ENCODE measurements at places on chromosomes 1 and 21. TPM values are rescaled to one million over a fixed set of nuclear protein-coding genes. Genes with fewer than 3 reads are reported as not detected.
A peak's percentile ranks its signal among the peaks of the same experiment; 100 is the strongest.

- no peak overlapping the region for H3K4me3 ChIP-seq
- H3K4me1 ChIP-seq = peaks cover 5% of the 10 kb centered on the region
- H3K36me3 ChIP-seq = no peaks in the 10 kb centered on the region
Observed at GRCh38 chr1:33231166-33231565, 25.1 kb upstream of the ZNF362 start.

- no peak overlapping the region for H3K27ac ChIP-seq
- no peaks in the 10 kb centered on the region for H3K27me3 ChIP-seq
Observed at GRCh38 chr1:232600424-232601258, 29.3 kb downstream of the SIPA1L2 start.

GRCh38 chr1:242467556-242468145 lies 56.8 kb downstream of the PLD5 start:
- H3K36me3 ChIP-seq = no peaks in the 10 kb centered on the region
- peak; percentile 70 for DNase-seq
- H3K27me3 ChIP-seq = no peaks in the 10 kb centered on the region

Gene NLRP3
- total RNA-seq = 0.36 TPM

GRCh38 chr1:51281807-51282206 lies 45.7 kb downstream of the RNF11 start:
- peaks cover 9% of the 10 kb centered on the region for H3K4me1 ChIP-seq
- no peak overlapping the region for H3K27ac ChIP-seq
- H3K4me3 ChIP-seq = no peak overlapping the region
- no peaks in the 10 kb centered on the region for H3K27me3 ChIP-seq

DNA sequence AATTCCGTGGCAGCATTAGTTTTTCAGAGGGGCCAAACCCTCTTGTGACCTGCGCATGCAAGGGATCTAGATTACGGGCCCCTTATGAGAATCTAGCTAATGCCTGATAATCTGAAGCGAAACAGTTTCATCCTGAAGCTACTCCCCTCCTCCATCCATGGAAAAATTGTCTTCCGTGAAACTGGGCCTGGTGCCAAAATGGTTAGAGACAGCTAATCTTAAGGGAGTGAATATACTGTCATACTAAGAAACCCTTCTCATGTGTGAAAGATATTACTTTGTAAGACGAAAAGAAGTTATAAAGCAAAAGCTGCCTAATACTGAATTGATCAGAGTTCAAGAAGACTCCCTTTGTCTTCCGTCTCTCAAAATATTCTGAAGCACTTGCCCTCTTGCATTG lies 166.3 kb downstream of the DUSP10 start:
- no peak overlapping the region for H3K27ac ChIP-seq
- no peak for DNase-seq
- H3K27me3 ChIP-seq = no peaks in the 10 kb centered on the region
- H3K36me3 ChIP-seq = no peaks in the 10 kb centered on the region
- no peaks in the 10 kb centered on the region for H3K4me1 ChIP-seq

DNA sequence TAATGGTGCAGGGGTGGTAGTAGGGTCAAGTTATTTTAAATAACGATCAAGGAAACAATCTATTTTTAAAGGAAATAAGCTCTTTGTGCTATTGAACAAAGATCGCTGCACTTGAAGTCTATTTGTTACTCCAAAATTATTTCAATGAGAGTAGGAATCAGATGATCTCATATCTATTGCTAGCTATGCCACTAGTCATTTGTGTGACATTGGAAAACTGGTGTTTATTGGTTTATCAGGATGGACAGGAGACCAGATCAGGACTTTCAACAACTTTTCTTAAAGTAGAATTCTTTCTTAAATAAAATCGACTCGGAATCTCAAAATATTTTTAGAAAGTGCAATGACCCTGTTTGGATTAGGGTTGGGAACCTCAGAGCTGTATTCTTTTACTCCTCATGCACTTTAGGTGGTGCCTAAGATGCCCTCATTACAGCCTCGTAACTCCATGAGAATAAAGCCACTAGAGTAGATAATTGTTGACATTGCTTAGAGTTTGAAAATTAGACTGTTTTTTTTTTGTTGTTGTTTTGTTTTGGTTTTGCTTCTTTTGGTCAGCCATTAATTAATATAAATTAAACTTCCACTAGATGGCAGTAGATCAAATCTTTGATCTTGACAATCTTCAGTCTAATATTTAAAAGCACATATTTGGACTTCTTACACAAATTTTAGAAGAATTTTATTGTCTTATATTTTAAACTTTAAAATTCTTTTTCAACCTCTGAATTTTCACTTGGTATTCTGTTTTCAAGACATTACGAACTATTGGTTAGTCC lies 352.4 kb downstream of the USP25 start:
- peaks cover 47% of the 10 kb centered on the region for H3K4me1 ChIP-seq
- H3K27ac ChIP-seq = peak overlapping the region; percentile 41
- no peaks in the 10 kb centered on the region for H3K36me3 ChIP-seq
- H3K27me3 ChIP-seq = no peaks in the 10 kb centered on the region
- no peak for DNase-seq
- peak overlapping the region; percentile 15 for H3K4me3 ChIP-seq

GRCh38 chr1:165815725-165816124 lies 11.7 kb upstream of the UCK2 start:
- peak; percentile 82 for DNase-seq
- no peaks in the 10 kb centered on the region for H3K27me3 ChIP-seq
- no peak overlapping the region for H3K27ac ChIP-seq
- no peak overlapping the region for H3K4me3 ChIP-seq
- H3K4me1 ChIP-seq = peaks cover 3% of the 10 kb centered on the region

GRCh38 chr1:46643368-46643775 lies 24.8 kb downstream of the ATPAF1 start:
- H3K4me1 ChIP-seq = peaks cover 19% of the 10 kb centered on the region
- peaks cover 5% of the 10 kb centered on the region for H3K36me3 ChIP-seq
- H3K4me3 ChIP-seq = no peak overlapping the region
- no peaks in the 10 kb centered on the region for H3K27me3 ChIP-seq
- H3K27ac ChIP-seq = peak overlapping the region; percentile 3

DNA sequence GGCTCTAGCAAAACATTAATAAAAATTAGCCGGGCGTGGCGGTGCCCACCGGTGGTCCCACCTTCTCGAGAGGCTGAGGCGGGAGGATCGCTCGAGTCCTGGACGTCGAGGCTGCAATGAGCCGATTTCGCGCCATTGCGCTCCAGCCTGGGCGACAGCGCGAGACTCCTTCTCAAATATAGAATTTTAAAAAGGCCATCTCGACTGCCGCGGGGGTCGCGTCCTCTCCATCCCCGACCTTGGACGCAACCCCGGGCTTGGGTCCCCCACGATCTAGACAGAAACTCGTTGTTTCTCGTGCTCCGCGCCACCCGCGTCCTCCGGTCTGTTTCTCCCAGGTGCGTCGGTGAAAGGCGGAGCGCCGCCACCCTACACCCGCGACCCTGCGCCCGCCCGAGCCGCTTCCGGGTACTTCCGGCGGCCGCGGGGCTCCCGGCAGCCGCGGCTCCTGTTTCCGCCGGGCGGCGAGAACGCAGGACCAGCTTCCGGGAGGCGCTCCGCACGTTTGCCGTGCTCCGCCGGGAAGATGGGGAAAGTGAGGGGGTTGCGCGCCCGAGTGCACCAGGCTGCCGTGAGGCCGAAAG lies at the start of gene SLX9:
Gene SLX9, plus strand, starts transcription at position 498 of the 584 bp plus-strand sequence. Its CDS starts 29 bp downstream, at position 527.
- H3K27ac ChIP-seq = peak within 1 kb of the TSS; percentile 72
- H3K4me1 ChIP-seq = peaks cover 16% of the 10 kb centered on the region
- peak within 1 kb of the TSS; percentile 88 for H3K4me3 ChIP-seq
- no peaks in the 10 kb centered on the region for H3K27me3 ChIP-seq

DNA sequence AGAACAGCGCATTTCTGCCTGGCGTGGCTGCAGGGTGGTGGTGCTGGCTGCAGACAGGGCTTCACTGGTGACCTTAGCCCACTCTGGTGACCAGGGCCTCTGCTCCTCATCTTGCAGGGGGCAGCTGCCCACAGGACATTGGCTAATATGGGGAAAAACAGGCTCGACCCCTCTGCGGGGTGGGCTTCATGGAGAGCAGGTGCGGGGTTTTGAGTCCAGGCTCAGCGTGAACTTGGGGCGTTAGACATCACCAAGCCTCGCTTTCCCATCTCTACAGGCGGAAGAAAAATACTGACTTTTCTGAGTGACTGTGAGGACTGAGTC lies 24.4 kb downstream of the LHX4 start:
- no peak overlapping the region for H3K27ac ChIP-seq
- no peaks in the 10 kb centered on the region for H3K36me3 ChIP-seq
- H3K27me3 ChIP-seq = peaks cover 36% of the 10 kb centered on the region
- no peaks in the 10 kb centered on the region for H3K4me1 ChIP-seq
- DNase-seq = peak; percentile 79

Gene ZNF678
- total RNA-seq = 3.6 TPM

DNA sequence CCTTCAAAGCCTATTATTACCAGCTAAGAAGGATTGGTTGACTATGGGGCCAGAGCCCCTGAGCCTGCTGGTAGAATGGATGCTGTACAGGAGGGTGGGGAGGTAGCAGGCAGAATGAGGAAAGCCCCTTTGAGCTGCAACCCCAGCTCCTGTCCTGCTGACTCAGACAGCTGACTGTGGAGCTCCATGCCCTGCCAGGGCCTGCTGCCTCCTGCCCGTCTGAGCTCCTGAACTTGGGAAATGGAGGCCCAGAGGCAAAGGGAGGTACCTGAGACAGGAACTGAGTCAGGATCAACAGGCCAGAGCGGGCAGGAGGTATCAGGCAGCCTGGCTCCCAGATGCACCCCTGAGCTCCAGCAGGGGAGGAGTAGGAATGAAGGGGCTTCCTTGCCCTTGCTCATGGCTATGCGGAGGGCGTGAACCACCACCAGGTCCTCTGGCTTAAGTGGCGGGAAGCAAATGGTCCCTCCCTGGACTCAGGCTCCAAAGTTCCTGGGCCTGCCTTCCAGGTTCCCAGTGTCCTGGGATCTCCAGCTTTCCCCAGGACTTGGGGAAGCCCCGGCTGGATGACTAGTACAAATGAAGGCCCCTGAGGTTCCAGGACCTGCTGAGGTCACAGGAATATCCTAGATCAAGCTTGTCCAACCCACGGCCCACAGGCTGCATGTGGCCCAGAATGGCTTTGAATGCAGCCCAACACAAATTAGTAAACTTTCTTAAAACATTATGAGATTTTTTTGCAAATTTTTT lies 3.9 kb upstream of the SFN start:
- H3K27ac ChIP-seq = no peak overlapping the region
- no peaks in the 10 kb centered on the region for H3K27me3 ChIP-seq
- peaks cover 11% of the 10 kb centered on the region for H3K4me1 ChIP-seq

- no peak overlapping the region for H3K27ac ChIP-seq
- H3K36me3 ChIP-seq = no peaks in the 10 kb centered on the region
- H3K27me3 ChIP-seq = peaks cover 4% of the 10 kb centered on the region
- DNase-seq = no peak
Observed at GRCh38 chr1:18989896-18990295, 33.4 kb upstream of the IFFO2 start.

- no peaks in the 10 kb centered on the region for H3K36me3 ChIP-seq
- H3K27me3 ChIP-seq = no peaks in the 10 kb centered on the region
- DNase-seq = no peak
- H3K4me1 ChIP-seq = no peaks in the 10 kb centered on the region
- no peak overlapping the region for H3K4me3 ChIP-seq
Observed at GRCh38 chr1:55466373-55466772, 251.2 kb upstream of the USP24 start.

- H3K4me3 ChIP-seq = no peak overlapping the region
- no peaks in the 10 kb centered on the region for H3K36me3 ChIP-seq
- H3K4me1 ChIP-seq = no peaks in the 10 kb centered on the region
- no peak for DNase-seq
- no peak overlapping the region for H3K27ac ChIP-seq
Observed at GRCh38 chr1:5646486-5647149, 345.6 kb downstream of the NPHP4 start.

DNA sequence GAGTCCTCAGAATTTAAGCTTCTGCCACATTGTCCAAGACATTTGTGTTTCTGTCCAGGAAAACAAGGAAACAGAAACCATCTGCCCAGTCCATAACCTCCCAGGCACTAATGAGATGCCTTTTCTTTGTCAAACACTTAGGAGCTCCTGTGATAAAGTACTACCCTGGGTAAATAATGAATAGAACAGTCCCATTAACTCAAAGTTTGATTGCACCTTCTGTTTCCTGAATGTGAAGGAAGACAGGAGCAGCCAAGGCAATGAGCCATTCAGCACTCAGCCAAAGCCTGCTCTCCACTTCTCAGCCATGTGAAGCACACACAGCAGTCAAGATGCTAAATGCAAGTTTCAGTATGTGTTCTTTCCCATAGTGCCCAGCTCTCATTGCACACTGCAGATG lies 199.8 kb downstream of the SEC16B start:
- H3K27me3 ChIP-seq = no peaks in the 10 kb centered on the region
- H3K4me1 ChIP-seq = no peaks in the 10 kb centered on the region
- no peak overlapping the region for H3K27ac ChIP-seq
- DNase-seq = no peak
- H3K36me3 ChIP-seq = no peaks in the 10 kb centered on the region

Gene OR2M3
- not detected for total RNA-seq

Gene CLIC6
- under 0.01 TPM for total RNA-seq

GRCh38 chr1:158179301-158180041 lies 1.2 kb upstream of the CD1D start:
- H3K27me3 ChIP-seq = peaks cover 48% of the 10 kb centered on the region
- H3K36me3 ChIP-seq = no peaks in the 10 kb centered on the region
- H3K4me1 ChIP-seq = no peaks in the 10 kb centered on the region
- no peak overlapping the region for H3K4me3 ChIP-seq
- H3K27ac ChIP-seq = no peak overlapping the region
- peak; percentile 59 for DNase-seq

Gene COL6A1
- total RNA-seq = 1,612 TPM

GRCh38 chr1:70528590-70529333 lies 117.7 kb downstream of the CTH start:
- no peak overlapping the region for H3K27ac ChIP-seq
- no peaks in the 10 kb centered on the region for H3K27me3 ChIP-seq
- DNase-seq = no peak
- H3K4me1 ChIP-seq = no peaks in the 10 kb centered on the region

Gene RPTN
- total RNA-seq = 0.36 TPM

DNA sequence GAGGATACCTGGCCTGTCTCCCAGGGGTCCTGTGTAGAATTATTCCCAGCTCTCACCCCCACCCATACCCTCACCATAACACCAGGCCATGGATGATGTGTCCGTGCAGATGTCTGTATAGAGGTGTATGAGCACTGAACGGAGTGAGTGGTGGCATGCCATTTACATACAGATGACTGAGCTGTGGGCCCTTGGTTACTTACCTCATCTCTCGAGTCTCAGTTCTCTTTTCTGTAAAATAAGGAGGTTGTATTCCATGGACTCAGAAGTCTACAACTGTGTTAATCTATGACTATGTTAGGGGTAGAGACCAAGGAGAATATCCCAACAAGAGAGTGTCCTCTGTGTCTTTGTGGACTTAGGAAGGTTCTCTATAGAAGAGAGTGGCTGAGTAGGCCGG lies 65.6 kb upstream of the CD1D start:
- DNase-seq = no peak
- H3K36me3 ChIP-seq = no peaks in the 10 kb centered on the region
- H3K27ac ChIP-seq = no peak overlapping the region
- peaks cover 4% of the 10 kb centered on the region for H3K4me1 ChIP-seq

- H3K4me3 ChIP-seq = no peak overlapping the region
- no peaks in the 10 kb centered on the region for H3K36me3 ChIP-seq
- H3K4me1 ChIP-seq = peaks cover 4% of the 10 kb centered on the region
- peaks cover 16% of the 10 kb centered on the region for H3K27me3 ChIP-seq
Observed at GRCh38 chr1:168437821-168438220, 106.0 kb downstream of the XCL2 start.

Gene LRRC8D
- total RNA-seq = 30.4 TPM
